ENCODE measurements at places on chromosomes 16 and 17.

GRCh38 chr17:73586275-73586832 lies 57.9 kb downstream of the SDK2 start:
- DNase-seq: peak; percentile 26

DNA sequence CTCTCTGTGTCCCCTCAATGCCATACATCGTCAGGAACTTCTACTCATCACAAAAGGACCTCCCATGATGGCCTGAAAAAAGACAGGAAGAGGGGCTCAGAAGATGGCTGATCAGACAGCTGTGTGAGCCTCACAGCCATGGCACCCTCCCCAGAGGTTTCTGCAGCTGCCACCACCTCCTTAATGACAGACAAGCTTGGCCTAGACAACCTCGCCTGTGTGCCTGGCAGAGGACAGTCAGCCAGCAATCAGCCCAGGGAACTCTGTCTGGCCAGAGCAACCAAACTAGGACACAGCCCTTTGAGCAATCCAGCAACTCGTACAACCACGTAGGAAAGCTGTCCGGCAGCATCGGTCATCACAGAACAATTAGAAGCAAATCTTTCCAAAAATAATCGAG lies 54.2 kb upstream of the MED9 start:
- no peak for DNase-seq

DNA sequence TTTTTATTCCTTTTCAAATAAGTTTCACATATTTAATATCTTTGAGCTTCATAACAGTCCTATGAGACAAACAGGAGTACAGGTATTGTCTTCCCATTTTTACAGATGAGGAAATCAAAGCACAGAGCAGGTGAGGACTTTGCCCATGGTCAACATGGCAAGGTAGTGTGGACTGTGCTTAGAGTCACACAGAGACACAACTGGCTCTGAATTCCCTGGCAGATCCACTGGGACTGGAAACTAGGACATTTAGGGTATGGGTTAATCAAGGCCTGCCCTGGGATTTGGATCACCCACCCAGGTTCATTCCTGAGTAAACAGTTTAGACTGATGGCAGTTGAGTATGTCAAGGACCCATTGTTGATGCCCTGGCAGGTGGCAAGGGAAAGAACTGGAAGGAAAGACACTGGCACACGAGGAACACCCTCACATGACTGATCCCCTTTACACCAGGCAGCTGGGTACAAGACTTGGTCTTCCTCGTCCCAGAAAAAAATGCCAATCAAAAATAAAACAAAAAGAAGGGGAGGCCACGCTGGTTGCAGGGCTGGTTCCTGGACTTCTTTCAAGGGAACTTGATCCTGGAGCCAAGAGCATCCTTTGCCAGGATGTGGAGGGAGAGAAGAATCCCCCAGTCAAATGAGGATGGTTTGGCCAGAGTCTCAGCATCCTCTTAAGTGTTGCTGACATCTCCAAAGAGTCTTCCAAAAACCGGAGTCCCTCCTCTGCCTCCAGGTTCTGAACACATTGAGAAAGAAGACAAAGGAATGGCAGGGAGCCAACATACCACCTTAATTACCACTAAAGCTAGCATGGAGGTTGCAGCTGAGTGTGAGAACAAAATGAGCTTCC lies 34.9 kb downstream of the CHD9 start:
- peak; percentile 43 for DNase-seq

- DNase-seq: no peak
Measured at GRCh38 chr17:75634376-75634740, 1.1 kb downstream of the SMIM5 start.

GRCh38 chr16:26026709-26027450 lies 335.1 kb downstream of the HS3ST4 start:
- no peak for DNase-seq

- DNase-seq: peak; percentile 65
Measured at GRCh38 chr16:88803264-88803987, at the start of gene CDT1. Gene CDT1 (plus strand): TSS chr16:88803789. CDS start chr16:88803832, 43 bp downstream.

DNA sequence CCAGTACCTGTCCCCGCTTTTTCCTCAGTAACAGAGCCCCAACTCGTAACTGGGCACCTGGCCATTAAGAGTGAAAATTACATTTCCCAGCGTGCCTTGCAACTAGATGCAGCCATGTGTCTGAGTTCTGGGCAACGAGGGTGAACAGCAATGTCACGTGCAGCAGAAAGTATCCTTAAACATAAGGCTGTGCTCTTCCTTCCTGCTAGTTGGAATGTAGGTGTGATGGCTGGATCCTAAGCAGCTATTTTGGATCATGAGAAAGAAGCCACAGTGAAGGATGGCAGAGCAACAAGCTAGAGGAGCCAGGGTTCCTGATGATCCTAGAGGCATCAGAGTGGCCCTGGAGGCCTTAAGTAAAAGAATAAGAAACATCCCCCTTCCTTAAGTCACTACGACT lies 36.0 kb downstream of the ACTG1 start:
- DNase-seq: no peak

GRCh38 chr16:89022051-89022836 lies 45.2 kb upstream of the CBFA2T3 start:
- DNase-seq: no peak

- DNase-seq: peak; percentile 92
Measured at GRCh38 chr17:62644487-62645173, 17.2 kb downstream of the MRC2 start.
